ENCODE measurements at places on chromosomes 3 and 15. TPM values are rescaled to one million over a fixed set of nuclear protein-coding genes. Genes with fewer than 3 reads are reported as not detected.

DNA sequence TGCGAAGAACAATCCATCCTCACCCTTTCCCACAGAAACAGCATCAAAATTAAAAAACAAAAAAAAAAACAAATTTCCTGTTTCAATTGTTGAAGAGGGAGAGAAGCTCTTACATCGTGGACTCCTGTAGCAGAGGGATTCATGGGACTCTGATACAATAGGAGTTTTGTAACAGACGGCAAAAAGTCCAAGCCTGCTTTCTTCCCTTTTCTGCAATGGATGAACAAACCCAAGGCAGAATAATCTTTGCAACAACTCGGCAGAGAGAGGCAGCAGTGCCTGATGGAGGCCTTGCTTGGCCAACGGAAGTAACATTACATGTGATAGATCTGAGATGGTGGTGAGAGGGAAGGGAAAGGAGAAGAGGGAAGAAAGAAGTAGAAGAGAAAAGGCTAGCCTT, 26.9 kb downstream of the CCR4 start:
- no peak for DNase-seq

- DNase-seq = no peak
These were observed 31.2 kb downstream of the BCHE start for GRCh38 chr3:165805946-165806561.

GRCh38 chr3:127535901-127536829, 54.4 kb downstream of the TPRA1 start:
- no peak for DNase-seq

GRCh38 chr3:152524198-152525140, 255.7 kb downstream of the MBNL1 start:
- peak; percentile 25 for DNase-seq

DNA sequence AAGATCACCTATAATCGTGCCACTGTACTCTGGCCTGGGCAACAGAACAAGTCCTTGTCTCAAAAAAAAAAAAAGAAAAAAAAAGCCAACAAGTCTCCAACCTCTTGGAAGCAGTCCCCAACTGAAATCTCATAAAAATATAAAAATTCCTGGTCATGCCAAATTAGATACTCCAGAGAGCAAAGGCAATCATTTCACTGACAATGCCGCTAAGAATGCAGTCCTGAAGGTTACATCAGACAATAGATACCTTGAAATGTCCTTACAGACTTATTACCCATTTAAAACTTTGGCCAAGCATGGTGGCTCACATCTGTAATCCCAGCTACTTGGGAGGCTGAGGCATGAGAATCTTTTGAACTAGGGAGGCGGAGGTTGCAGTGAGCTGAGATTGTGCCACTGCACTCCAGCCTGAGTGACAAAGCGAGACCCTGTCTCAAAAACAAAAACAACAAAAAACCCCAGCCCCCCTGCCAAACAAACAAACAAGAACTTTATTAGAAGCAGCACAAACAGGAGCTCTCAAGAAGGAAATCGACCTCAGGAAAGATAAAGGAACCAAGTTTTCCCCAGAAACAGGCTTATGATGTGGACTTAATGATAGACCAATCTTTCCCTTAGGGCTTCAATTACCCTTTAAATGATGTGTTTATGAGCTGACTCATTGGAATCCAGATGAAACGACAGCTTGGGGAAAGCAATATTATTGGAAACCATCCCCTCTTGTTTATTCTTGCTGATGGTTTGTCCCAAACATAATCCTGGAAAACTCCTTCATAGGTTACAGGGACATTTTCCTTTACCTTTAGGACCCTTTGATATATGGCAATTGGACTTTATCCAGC, 53.1 kb upstream of the XCR1 start:
- DNase-seq = no peak

DNA sequence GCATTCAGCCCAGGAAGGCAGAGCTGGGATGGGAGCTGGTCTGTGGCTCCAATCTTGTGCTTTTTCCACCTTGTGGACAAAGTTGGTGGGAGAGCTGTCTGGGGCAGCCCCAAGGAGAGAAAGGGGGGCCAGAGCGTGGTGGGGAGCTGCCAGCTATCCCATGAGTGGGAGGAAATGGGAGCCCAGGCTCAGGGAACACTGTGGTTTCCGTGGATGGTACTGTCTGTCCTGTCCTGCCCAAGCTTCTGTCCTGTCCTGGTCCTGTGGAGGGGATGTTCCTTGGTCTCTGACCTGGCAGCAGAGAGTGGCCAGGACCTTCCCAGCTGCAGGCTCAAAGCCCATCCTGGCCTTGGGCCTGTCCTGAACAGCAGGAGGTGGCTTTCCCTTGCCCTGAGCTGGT, 72.6 kb upstream of the SEC13 start:
- no peak for DNase-seq

DNA sequence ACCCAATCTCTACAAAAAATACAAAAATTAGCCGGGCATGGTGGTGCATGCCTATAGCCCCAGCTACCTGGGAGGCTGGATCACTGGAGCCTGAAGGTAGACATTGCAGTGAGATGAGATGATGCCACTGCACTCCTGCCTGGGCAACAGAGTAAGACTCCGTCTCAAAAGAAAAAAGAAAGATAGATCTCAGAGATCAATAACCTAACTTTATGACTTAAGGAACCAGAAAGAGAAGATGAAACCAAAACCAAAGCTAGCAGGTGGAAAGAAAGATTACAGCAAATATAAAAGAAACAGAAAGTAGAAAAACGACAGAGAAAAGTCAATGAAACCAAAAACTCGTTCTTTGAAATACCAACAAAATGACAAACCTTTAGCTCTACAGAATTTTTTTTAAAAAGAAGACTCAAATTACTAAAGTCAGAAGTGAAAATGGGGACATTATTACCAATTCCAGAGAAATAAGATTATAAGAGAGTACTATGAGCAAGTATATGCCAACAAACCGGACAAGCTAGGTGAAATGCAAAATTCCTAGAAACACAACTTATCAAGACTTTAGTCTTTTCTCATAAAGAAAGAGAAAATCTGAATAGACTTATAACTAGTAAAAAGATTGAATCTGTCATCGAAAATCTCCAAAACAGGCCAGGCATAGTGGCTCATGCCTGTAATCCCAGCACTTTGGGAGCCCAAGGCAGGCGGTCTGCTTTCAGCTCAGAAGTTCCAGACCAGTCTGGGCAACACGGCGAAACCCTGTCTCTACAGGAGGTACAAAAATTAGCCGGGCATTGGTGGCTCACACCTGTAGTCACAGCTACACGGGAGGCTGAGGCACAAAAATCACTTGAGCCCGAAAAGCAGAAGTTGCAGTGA, 35.0 kb downstream of the ACAP2 start:
- DNase-seq = peak; percentile 3

DNA sequence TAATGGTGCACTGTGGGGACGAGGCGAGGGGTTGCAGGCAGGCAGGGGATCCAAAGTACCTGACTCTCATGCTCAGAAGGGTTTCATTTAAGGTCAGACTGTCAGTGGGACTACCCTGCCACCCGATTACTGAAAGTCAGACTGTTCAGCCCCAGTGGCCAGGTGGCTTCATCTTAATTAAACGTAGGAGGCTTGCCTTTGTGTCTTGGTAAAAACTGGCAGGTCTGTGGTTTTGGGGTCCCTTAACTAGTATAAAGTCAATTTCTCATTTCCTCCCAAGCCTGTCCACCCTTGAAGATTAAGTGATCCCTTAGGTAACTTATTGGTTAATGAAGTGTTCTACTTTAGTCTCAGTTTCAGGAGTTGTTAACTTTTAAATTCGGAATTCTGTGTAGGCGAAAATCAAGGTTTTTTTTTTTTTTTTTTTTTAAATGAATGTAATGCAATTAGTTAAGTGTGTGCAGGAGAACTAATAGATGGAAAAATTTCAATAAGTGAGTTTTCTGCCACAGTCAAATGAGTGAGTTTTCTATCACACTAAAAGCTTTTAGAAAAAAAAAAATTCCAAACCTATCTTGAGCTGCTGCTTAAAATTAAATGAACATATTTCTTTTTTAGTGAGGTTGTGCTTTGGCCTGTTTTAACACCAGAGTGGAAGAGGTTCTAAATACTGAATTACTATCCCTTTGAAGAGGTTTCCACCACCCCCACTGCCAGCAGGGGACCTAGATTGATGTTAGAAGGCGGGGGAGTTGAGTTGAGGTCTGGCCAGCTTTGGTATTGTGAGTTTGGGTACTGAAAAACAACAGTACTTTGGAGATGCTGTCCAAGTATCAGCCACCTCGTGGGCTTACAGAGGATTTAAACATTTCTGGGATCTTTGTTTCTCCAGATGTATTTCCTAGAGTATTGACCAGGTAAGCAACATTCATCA, 15.2 kb downstream of the ITPR1 start:
- DNase-seq = no peak

DNA sequence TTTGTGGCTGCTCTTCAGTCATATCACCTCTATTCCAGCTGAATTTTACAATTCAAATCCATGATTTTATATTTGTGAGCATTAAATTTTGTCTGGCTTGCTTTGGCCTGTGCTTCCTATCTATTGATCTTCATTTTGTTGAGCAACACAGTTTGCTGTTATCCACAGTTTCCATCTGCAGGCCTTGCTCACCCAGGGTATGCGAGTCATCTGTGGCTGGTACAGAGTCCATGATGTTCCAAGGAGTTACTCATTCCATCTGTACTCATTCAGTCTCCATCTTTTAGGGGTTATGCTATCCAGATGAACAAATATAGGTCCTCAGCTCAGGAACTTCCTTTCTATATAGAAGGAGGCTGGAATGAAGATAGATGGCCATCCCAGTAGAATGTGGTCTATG, 70.1 kb upstream of the CCK start:
- no peak for DNase-seq

GRCh38 chr3:156762631-156763185, 63.4 kb upstream of the LEKR1 start:
- no peak for DNase-seq

DNA sequence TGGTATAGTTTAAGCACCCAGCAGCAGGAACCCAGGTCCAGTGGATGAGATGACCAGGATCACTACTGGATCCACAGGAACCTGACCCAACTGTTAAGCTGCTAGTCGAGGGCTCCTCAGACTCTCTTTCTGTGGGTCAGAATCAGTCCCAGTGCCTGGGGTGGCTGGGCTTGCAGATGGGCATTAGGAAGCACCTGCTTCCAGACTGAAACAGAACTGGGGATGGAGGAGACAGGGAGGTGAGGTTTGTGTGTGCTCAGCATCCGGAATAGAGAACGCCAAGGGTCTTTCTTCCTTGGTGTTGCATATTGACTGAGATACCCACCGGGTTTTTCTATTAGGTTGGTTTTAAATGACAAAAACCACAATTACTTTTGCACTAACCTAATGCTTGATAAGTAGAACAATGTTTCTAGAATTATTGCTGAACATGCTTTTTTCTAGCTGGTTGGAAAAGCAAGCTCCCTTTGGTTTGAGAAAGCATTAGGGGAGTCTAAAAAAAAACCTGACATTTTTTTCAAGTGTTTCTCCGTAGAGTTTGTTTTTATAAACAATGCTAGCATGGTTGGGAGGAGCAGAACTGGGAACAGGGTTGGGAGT, 779 bp downstream of the ST3GAL6 start:
- no peak for DNase-seq

GRCh38 chr3:542021-542420, 345.5 kb downstream of the CHL1 start:
- DNase-seq = no peak

DNA sequence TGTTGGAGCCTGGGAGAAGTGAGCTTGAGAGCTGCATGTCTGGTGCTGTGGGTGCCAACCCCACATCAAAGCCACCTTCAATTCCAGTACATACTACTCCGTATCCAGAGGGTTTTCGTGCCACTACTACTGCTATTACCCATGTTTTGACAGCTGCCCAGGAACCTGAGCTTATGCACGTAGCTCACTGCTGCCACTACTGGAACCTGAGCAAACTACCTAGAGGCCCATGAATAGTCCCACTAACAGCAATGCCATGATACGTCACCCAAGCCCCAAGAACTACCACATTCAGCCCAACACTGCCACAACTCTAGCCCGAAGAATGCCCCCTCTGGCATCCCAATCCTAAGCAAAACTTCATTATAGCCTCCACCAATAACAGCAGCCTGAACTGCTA, 215.2 kb upstream of the BCHE start:
- DNase-seq = no peak

DNA sequence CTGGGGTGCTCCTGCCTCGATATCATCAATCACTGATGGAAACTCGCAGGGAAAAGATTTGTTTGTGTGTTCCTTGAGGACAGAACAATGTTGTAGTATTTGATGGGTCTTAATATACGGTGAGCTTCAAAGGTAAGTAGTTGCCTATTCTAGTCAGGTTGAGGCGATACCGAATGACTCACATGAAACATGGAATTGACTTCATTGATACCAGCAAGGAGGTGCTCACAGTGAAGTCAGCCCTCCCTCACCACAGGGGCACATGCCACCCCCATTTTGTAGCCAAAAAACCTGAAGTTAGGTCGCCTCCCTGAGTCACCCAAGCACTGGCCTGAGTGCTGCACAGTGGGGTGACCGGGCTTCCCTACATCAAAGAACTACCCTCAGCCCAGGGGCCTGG, 3.7 kb upstream of the ALDH1A3 start:
- no peak for DNase-seq

DNA sequence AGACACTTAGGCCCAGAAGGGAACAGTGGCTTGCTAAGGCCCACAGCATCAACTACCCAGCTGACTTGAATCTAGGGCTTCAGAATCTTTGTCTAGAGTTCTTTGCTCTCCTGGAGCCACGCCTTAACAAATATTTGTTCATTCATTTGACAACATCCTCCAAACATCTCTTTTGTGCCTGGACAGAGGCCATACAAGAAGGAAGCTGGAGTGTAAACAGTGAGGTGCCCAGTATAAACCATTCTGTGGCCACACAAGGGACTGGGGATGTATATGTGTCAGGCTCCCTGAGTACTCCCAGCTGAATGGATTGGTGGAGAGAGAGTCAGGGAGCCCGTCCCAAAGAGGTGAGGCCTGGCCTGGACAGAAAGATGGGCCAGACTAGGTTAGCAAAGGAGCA, 3.4 kb downstream of the CIB2 start:
- DNase-seq = no peak

- no peak for DNase-seq
These were observed 97.9 kb upstream of the CGNL1 start for GRCh38 chr15:57278439-57278838.

GRCh38 chr3:177234121-177234520, 36.8 kb upstream of the TBL1XR1 start:
- no peak for DNase-seq

DNA sequence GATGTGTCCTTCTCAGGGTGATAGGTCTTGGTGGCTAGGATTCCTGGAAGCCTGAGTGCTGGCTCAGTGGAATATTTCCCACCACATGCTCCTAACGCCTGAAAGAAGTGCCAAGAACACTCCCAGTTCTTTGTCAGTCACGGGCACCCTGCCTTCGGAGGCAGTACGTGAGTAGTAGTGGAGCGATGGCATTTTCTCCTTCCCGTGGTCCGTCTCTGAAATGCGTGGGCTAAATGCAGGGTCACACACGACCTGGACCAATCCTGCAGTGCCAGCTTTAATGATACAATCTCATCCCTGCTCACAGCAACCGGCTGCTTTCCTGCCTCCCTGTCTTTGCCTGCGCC, 14.5 kb downstream of the H1-8 start:
- DNase-seq = no peak

GRCh38 chr3:151082880-151083838, 2.3 kb upstream of the MED12L start:
- no peak for DNase-seq

Gene ADCY5
- not detected for total RNA-seq

Gene SLC9C1
- not detected for total RNA-seq

Gene SNRPN
- total RNA-seq = 158 TPM

Gene ACVR2B
- 12.3 TPM for total RNA-seq

Gene KIF9
- 2.3 TPM for total RNA-seq

Gene CEP70
- 27.1 TPM for total RNA-seq

Gene TAGLN3
- total RNA-seq = not detected

Gene ZNF385D
- not detected for total RNA-seq

Gene GPX1
- total RNA-seq = 75.7 TPM

Gene UPK1B
- not detected for total RNA-seq

Gene SLC28A1
- not detected for total RNA-seq

Gene PIF1
- 0.58 TPM for total RNA-seq

Gene RAB11A
- total RNA-seq = 84.7 TPM
